ENCODE measurements at places on chromosomes 6 and 20.

GRCh38 chr6:70194421-70194820, 108.5 kb downstream of the COL9A1 start:
- DNase-seq = no peak

DNA sequence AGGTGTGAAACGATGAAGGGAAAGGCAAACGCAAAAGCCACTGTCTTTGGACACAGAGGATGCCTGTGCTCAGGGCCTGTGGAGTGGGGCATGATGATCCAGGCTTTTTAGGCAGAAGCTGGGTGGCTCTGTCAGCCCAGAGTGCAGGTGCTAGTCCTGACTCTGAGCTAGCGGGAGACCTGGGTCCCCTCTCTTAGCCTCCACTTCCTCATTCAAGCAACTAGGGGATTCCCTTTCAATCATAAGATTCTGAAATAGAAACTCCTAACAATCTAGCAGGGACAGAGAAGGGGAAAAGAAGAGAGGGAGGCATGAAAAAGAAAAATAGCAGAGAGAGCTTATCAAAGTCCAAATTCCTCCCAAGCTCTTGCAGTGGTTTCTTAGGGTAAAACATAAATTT, 7.6 kb upstream of the HIVEP2 start:
- no peak for DNase-seq

DNA sequence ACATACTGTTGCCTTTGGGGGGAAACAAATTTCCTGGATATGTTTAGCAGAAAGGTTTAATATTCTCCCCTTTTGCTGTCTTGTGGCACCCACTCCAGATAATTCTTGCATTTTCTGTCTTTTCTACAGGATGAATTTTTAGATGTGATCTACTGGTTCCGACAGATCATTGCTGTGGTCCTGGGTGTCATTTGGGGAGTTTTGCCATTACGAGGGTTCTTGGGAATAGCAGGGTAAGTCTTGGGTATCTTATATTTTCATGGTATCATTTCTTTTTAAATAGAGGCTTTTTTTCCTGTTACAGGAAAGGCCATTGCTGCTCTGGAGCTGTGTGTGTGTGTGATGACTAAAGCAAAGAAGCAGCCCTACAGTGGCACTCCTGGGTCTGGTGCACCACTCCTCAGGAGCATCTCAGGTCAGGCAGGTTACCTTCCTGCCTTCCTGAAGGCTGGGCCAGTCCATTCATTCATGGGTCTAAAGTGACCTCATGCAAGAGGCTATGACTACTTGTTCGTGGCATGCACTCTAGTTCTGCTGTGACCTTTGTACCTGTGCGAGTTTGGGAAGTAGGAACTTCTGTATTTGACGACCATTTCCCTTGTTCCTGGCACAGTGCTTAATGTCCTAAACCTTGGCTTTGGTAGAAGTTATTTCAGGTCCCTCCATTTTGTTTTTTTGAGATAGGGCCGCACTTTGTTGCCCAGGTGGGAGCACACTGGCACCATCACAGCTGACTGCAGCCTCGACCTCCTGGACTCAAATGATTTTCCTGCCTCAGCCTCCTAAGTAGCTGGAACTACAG, 2.2 kb downstream of the RAB5IF start:
- DNase-seq = no peak

DNA sequence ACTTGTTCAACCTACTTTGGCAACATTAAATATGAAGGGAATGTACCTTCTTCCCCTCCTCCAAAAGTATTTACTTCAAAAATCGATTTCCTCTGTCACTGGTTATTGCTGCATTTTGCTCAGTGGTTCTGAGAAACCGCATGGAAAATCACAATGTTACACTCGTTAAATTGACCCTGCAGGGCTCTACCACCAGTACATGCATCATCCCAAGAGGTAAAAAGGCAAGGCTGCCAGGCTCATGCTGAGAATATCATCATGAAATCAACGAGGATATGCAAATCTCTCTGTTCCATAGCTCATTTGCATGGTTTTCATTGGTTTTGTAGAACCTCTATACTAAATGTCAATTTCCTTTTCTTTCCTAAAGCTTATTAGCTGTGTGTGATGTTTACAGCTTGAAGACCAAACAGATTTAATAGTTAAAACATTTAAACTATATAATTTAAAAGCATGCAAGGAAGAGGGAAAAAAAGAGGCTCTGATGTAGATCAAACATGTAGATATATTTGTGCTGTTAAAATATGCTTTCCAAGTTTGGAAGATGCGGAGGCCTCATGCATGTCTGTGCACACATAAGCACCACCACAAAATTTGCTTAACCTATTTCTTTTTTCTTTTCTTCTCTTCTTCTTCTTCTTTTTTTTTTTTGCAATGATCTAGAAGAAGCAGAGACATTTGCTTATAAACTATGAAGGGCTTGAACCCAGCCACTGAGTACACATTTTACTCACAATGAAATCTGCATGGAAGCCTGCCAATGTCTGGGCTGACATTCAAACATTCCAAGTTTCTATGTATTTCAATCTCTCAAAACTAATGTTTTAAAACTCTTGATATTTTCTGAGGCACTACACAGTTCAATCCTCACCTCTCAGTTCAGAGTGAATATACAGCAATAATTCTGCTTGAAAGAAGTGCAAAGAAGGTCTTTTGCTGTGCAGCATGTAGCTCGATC, 194.0 kb downstream of the GMPR start:
- DNase-seq = no peak

DNA sequence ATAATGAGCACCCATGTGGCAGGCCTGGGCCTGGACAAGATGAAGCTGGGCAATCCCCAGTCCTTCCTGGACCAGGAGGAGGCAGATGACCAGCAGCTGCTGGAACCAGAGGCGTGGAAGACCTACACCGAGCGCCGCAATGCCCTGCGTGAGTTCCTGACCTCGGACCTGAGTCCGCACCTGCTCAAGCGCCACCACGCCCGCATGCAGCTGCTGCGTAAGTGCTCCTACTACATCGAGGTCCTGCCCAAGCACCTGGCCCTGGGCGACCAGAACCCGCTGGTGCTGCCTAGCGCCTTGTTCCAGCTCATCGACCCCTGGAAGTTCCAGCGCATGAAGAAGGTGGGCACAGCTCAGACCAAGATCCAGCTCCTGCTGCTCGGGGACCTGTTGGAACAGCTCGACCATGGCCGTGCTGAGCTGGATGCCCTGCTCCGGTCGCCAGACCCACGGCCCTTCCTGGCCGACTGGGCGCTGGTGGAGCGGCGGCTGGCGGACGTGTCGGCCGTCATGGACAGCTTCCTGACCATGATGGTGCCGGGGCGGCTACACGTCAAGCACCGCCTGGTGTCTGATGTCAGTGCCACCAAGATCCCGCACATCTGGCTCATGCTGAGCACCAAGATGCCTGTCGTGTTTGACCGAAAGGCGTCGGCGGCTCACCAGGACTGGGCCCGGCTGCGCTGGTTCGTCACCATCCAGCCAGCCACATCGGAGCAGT, 1.9 kb downstream of the FNDC11 start:
- no peak for DNase-seq
